ENCODE measurements at places on chromosomes 13 and 19.

DNA sequence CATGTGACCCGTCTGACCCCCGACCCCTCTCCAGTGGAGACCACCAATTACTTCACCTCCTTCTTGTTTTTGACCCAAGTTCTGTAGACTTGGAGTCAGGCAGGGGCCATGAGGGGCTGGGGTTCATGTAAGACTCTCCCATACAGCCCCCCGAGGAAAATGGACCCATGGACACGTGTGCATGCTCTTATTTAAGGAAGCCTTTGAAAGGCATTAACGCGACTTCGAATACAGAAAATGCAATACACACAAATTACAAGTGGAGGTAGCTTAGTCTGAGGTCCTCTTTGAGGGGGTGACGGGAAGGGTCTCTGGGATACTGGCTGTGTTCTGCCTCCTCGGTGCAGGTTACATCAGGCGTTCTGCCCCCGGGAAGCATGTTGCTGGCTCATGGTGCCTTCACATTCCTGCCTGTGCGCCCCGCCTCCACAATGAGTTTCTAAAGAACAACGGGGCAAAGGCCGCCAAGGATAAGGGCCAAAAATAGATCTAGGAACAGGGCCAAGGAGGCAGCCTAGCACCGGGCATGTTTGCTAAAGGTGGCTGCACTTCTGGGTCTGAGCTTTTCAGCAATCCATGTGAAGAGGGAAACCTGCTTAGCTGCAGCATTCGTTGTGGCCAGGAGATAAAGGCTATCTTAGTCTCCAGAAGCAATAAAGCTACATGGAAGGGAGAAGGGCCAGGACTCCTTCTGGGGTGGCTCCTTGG lies 54.5 kb downstream of the RAB20 start:
- no peak for DNase-seq

DNA sequence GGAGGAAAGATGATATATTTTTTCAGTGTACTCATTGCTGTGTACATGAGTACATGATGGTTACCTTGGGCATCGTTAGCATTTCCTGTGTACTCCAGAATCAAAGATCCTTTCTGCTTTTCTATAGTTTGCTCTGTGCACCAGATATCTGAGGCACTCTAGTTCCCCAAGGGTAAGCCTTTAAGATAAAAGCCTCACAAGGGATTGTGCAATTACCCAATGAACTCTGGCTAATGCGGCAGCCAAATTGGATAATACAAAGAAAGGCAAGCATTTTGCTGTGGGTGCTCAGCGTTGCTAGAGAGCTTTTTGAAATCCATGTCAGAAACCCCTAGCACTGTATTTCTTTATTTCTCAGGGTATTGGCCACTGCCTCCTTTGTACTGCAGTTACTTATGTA lies 2.9 kb downstream of the CYSLTR2 start:
- no peak for DNase-seq

DNA sequence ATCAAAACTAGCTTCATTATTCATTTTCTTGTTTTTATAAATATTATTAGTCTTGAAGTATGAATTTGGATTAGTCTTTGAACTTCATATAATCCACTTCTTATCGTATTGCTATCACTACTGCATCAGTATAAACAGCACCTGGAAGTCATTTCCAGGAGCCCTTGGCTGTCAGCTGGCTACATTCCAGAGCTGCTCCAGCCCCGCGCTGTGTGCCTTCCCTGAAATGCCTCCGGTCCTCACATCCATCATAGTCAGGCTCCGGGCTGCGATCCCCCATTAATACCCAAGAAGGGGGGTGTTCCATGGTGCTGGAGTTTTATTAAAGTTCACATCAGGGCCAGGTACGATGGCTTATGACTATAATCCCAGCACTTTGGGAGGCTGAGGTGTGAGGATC lies 124.3 kb upstream of the GJB6 start:
- DNase-seq: no peak

GRCh38 chr19:2837430-2837829 lies 3.8 kb upstream of the ZNF555 start:
- no peak for DNase-seq

- DNase-seq: no peak
Observed at GRCh38 chr13:113849546-113849945, 14.3 kb downstream of the GAS6 start.

DNA sequence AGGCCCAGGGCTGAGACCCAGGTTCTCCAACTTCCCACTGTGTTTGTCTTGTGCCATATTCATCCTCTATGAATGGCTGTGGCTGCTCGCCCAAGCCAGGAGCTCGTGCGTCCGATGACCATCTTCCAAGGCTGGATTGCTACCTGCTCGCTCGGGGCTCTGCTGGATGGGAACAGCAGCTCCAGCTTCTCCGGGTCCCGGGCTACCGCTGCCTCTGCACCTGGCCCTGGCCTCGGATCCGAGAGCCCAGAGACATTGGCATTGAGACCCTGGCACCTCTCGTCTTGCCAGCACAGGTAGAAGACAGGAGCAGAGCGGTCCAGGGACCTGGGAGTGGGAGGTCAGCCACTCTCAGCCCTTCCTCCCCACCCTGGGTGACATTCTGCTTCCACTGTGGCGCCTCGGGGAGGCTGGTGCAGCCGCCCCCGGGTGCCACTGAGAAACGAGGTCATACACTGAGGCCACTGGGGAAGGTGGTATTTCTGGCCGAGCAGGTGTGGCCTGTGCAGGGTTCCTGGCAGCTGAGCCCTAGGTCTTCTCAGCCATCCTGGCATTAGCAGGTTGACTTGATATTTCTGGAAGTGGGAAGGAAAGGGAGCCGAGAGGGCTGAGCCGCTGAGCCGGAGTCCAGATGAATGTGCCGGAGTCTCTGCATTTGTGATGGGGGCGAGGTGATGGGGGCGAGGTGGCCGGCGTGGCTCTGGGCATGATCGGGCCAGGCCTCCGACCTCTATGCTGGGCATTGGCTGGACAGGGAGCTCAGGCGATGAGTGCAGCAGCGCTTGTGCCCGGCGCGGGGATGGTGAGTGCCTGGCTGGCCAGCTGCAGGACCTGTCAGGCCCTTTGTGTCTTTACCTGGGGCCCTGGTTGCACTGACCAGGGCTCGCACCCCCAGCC lies 18.6 kb downstream of the NDUFB7 start:
- DNase-seq: no peak

- no peak for DNase-seq
Observed at GRCh38 chr19:8150998-8151766, 1.8 kb upstream of the FBN3 start.

DNA sequence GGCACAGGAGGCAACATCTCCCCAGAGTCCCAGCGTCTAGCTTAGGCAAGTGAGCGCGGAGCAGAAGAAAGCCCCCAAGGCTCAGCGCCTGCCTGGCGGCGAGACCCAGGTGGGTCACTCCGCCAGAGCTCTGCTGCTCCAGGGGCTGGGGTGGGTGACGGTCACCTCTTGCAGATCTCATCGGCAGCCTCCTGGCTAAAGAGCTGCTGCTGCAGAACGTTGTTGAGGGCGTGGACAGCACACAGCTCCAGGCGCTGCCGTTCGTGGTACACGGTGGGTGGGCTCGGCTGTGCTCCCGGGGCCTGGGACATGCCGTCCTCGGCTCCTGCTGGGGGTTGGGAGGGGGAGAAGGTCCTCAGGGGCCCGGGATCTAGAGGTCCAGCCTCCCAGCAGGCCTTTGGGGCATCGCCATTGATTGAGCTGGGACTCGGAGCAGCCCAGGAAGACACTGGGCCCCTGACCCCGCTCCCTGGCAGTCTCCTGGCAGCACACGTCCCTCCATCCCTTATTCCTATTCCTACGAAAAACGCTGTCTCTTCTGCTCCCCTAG lies 795 bp downstream of the JOSD2 start:
- DNase-seq: no peak

- DNase-seq: no peak
Observed at GRCh38 chr13:62704875-62705274, 1289.2 kb upstream of the PCDH20 start.

- DNase-seq: no peak
Observed at GRCh38 chr13:111539791-111540446, 219.5 kb downstream of the TEX29 start.

GRCh38 chr19:3196933-3197205 lies 11.1 kb downstream of the NCLN start:
- DNase-seq: no peak

- DNase-seq: no peak
Observed at GRCh38 chr13:113078902-113079780, 26.4 kb upstream of the F7 start.

DNA sequence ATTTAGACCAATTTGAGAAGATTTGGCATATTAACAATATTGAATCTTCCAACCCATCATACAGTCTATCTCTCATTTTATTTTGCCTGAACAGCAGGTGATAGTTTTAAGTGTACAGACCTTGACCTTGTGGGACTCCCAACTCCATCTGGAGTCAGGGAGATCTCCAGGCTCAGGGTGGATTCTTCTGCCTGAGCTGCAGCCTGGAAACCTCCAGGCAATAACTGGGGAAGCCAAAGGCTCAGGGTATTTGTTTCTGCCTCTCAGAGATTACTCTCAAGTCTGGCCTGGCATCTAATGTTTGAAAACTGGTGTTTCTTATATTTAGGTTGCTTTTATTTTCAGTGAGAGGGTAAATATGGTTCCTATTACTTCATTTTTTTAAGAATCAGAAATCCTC lies 102.1 kb upstream of the C1QTNF9B start:
- DNase-seq: no peak

- no peak for DNase-seq
Observed at GRCh38 chr13:91056746-91057145, 290.7 kb upstream of the MIR17HG start.

GRCh38 chr19:3351702-3352447 lies 14.5 kb upstream of the NFIC start:
- DNase-seq: no peak

- DNase-seq: no peak
Observed at GRCh38 chr19:800360-801029, 3.2 kb downstream of the PTBP1 start.

DNA sequence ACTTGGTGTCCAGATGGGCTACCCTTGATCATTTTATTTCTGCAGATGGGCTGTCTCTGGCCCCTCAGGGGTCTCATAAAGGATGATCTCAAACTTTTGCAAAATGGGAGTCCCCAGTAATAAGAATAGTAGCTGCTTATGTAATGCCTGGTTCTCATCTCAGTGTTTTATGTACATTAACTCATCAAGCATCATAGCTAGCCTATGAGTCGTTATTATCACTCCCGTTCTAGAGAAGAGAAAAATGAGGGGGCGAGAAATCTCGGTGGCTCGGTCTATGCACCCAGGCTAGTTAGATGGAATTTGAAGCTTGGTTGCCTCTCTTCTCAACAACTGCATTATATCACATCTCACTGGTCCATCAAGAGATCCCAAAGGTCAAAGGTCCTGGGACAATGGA lies 3.4 kb downstream of the CACNG6 start:
- DNase-seq: no peak

- DNase-seq: no peak
Observed at GRCh38 chr19:4441994-4442818, 15.4 kb downstream of the UBXN6 start.

DNA sequence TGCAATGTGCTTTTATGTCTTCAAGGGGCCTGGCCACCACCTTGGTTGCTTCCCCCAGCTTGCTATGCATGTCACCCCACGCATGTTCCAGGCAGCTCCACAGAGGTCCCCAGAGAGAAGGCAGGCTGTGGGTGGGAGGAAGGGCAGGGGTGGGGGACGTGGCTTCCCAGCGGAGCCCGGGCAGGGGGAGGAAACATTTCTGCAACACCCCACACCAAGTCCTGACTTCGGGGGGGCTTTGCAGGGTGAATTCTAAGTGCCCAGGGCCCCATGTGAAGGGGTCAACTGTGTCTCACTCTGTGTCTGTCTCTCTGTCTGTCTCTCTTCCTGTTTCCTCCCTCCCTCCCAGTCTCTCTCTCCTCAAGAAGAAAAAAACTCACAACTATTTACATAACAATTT lies 39.6 kb downstream of the LTBP4 start:
- no peak for DNase-seq

DNA sequence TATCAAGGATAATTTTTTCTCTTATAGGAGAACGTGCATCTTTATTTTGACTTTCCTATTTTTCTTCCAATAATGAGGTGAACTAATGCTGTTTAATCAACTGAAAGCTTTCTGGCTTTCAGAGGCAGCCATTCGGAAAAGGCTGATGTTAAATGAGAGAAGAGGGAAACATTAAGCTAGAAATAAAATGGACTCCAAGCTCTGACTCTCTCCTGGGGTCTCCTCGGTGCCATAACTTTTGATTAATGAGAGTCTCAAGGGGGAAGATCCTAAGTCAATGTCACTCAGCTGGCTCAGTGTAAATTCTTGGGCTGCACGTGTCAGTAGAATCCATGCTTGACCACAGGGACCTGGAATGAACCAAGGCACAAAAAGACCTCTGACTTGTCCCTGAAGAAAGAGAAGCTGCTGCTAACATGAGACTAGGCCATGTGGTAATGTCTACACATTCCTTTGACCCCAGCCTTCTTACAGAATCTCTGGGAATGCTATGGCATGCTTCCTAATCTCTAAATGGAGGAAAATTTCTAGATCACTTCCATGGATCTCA lies 152.2 kb upstream of the RFC3 start:
- no peak for DNase-seq

GRCh38 chr19:35267353-35267817 lies 1.4 kb upstream of the USF2 start:
- DNase-seq: peak; percentile 29

DNA sequence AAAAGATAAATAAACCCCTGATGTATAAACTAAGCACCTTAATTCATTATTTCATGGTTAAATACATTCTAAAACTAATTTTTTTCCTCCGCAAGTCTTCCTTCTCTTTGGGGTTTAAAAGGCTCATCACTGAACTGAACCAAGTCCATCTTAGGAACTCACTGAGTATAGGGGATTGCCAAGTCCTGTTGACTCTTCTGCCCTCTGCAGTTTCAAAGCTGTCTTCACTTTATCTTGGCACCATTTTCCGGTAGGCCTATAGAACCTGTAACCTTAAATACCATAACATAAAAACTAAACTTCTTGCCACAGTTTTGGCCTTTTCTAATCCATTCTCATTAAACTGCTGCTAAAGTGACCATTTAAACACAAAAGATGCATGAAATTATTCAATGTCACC lies 66.5 kb upstream of the USPL1 start:
- peak; percentile 65 for DNase-seq

DNA sequence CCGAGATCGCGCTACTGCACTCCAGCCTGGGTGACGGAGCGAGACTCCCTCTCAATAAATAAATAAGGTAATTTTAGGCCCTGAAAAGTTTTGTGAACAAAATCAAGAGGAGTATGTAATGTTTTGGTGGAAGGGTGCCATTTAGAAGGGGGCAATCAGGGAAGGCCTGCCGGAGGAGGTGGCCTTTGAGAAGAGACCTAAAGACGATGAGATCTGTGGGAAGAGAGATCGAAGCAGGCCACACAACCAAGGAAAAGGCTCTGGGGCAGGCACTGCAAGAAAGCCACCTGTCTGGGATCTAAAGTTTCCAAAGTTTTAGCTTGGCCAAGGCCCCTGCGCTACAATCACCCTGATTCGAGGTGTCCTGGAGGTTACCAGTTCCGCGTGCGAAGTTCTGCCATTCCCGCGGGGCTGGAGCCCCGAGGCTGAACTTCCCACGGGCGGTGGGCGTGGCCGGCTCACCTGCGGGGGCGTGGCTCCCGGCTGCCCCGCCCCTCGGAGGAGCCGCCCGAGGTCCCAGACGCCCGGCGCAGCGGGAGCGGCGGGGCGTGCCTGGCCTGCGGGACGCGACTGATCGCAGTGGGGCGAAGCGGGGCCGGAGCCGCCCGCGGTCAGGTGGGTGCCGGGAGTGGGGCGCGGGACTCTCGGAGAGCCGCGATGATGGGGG lies at the start of gene KLC3:
Gene KLC3, plus strand, starts transcription at position 519 of the 667 bp plus-strand sequence. CDS start 4,792 bp downstream, outside the sequence.
- DNase-seq: no peak

GRCh38 chr13:26941345-26942174 lies 181.0 kb upstream of the GPR12 start:
- peak; percentile 62 for DNase-seq
